ENCODE measurements at places on chromosomes 12 and 14. TPM values are rescaled to one million over a fixed set of nuclear protein-coding genes. Genes with fewer than 3 reads are reported as not detected.

SLC2A3 gene
- total RNA-seq, result 116 TPM

GRCh38 chr12:31444736-31445135 is 118.8 kb upstream of the SINHCAF start:
- DNase-seq, result no peak
- H3K36me3 ChIP-seq, result no peaks in the 10 kb centered on the region
- H3K4me3 ChIP-seq, result no peak overlapping the region
- H3K27ac ChIP-seq, result no peak overlapping the region

DNA sequence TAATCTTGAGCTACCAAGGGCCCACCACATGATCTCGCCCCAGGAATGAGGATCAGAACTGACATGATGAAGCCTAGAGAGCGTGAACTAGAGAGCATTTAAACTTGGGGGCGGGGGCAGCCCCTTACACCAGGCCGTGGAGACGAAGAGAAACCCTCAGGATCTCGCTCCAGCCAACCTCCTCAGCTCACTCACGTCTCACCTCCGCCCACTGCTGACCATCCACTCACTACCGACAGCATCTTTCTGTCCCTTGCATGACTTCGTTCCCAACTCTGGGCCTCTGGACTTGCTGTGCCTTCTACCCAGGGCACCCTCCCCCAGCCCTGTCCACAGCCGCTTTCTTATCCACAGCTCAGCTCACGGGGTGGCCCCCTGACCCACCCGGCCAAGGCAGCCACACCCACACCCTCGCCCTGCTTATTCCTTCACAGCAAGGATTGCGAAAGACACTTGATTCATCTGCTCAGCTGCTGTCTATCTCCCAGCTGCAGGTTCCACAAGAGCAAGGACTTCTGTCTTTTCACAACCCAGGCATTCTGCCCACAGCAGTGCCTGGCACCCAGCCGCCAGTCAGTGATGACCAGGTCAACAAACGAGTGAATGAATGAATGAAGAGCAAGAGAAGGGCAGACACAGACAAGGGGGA is 6.4 kb downstream of the STX2 start:
- H3K4me1 ChIP-seq, result no peaks in the 10 kb centered on the region
- no peak overlapping the region for H3K4me3 ChIP-seq
- H3K27me3 ChIP-seq, result no peaks in the 10 kb centered on the region

DNA sequence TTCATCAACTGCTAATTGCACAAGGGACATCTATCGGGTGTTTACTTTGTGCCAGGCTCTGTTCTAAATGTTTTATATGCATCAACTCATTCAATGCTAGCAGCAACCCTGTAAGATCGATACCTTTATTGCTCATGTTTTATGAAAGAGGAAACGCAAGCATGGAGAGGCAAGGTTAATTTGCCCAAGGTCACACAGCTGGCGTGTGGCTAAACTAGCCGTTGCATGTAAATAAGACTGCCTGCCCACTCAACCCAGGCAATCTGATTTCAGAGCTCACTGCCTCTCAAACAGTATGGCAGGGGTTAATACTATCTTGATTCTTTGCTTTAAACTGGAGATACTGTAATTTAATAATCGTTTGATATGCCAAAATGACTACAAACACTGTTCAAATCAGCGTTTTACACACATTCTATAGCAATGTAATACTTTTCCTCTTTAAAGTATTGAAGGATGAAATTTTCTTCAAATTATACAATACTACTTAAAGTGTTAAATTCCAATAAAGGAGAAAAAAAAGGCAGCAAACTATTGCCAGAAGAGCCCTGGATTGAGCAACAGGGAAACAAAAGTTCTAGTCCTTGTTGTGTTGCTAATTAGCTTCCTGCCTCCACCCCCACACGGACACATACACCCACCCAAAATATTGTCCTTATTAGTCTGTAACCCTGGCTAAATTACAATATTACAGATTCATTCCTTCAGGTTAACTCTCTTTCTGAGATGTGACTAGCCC is 39.1 kb upstream of the DHRS7 start:
- peaks cover 3% of the 10 kb centered on the region for H3K27me3 ChIP-seq
- no peak for DNase-seq
- H3K27ac ChIP-seq, result no peak overlapping the region
- no peaks in the 10 kb centered on the region for H3K36me3 ChIP-seq

RASSF8 gene
- 0.64 TPM for total RNA-seq

LYZ gene
- 332 TPM for total RNA-seq

LRRK2 gene
- 4.0 TPM for total RNA-seq

AVPR1A gene
- total RNA-seq, result not detected

- peak overlapping the region; percentile 72 for H3K4me3 ChIP-seq
- peaks cover 52% of the 10 kb centered on the region for H3K36me3 ChIP-seq
- H3K27ac ChIP-seq, result peak overlapping the region; percentile 86
- DNase-seq, result peak; percentile 68
- peaks cover 20% of the 10 kb centered on the region for H3K4me1 ChIP-seq
Observed at GRCh38 chr14:22872033-22872832, 693 bp downstream of the LRP10 start.

TTC6 gene
- not detected for total RNA-seq
